Activated naive CD8-positive, alpha-beta T cell treated with anti-CD3 and anti-CD28 coated beads for 36 hours (primary cell): ENCODE measurements at places on chromosomes 2 and 18. TPM values are rescaled to one million over a fixed set of nuclear protein-coding genes. Genes with fewer than 3 reads are reported as not detected.

TCF23 gene
- total RNA-seq, result not detected

SOWAHC gene
- 0.14 TPM for total RNA-seq

CHST9 gene
- not detected for total RNA-seq

UGT1A3 gene
- total RNA-seq, result not detected

NYAP2 gene
- total RNA-seq, result 0.06 TPM

ALKAL2 gene
- total RNA-seq, result not detected

MYO3B gene
- 0.08 TPM for total RNA-seq

MBD1 gene
- 69.9 TPM for total RNA-seq

TTC39C gene
- 43.8 TPM for total RNA-seq

IKZF2 gene
- 13.0 TPM for total RNA-seq

TOGARAM2 gene
- total RNA-seq, result 1.9 TPM

KIAA2012 gene
- not detected for total RNA-seq

GORASP2 gene
- total RNA-seq, result 84.5 TPM

GCC2 gene
- 43.6 TPM for total RNA-seq

CMPK2 gene
- total RNA-seq, result 13.2 TPM

ABCB11 gene
- total RNA-seq, result not detected

LOXHD1 gene
- 0.14 TPM for total RNA-seq

IMPACT gene
- total RNA-seq, result 26.4 TPM

PROKR1 gene
- 0.60 TPM for total RNA-seq

SLC4A5 gene
- total RNA-seq, result 0.74 TPM

PROC gene
- total RNA-seq, result not detected

METTL5 gene
- total RNA-seq, result 115 TPM
